Left forelimb (tissue), 1 donor: ENCODE measurements at places on chromosomes 12 and 14.

DNA sequence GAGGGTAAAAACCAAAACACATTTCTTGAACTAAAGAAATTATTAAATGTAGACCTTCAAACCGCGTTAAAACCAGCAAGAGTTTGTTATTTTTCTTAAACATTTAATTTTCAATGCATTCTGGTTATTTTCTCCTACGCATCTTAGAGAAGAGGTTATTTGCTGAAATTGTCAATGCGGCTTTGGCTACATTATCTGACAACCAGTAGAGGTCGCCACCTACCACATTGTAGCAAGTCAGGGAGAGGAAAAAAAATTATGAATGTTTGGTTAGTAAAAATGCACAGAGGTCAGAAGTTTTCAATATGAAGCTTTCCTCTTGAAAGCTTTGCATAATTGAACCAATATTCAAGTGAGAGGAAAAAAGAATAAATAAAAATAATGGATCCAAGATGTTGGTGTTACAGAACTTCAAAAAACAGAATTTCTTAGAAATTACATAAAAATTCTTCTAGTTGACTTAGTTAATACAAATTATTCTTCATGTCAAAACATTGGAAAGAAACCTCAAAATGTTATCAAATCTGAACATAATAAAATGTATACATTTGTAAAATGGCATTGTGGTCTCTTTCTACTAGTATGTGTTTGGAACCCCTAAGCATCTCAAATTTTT, 159.4 kb upstream of the TMTC2 start:
- no peak for DNase-seq

DNA sequence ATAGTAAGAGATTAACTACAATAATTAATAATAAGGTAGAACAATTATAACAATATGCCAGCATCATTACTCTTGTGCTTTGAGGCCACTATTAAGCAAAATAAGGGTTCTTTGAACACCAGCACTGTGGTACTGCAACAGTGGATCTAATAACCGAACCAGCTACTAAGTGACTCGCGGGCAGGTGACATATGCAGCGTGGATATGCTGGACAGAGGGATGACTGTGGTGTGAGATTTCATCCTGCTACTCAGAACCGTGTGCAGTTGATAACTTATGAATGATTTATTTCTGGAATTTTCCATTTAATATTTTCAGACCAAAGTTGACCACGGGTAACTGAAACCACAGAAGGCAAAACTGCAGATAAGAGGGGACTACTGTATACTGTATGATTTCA, 34.4 kb downstream of the BMAL2 start:
- DNase-seq, result no peak

- no peak for DNase-seq
Observed at GRCh38 chr12:53726946-53727309, 324 bp downstream of the CALCOCO1 start.

DNA sequence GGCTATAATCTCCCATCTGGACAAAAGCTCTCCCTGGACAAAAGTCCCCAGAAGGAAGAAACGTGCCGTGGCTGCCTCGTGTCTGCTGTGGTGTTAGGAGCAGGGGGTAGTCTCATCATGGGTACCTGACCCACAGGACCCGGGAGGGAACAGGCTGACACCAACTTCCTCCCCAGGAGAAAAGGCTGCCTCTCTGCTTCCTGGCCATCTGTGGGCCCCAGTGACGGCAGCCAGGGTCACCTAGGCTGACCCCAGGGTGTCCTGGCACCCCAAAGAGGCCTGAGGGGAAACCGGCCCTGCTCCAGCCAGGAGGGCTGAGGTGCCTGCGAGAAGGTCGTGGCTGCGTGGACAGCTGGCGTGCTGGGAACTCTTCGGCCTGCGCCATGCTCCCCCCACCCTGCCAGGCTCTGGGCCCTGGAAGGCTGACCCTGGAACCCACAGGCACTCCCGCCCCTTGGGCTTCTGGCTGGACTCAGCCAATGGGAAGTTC, 133.9 kb downstream of the RFLNA start:
- DNase-seq, result no peak

DNA sequence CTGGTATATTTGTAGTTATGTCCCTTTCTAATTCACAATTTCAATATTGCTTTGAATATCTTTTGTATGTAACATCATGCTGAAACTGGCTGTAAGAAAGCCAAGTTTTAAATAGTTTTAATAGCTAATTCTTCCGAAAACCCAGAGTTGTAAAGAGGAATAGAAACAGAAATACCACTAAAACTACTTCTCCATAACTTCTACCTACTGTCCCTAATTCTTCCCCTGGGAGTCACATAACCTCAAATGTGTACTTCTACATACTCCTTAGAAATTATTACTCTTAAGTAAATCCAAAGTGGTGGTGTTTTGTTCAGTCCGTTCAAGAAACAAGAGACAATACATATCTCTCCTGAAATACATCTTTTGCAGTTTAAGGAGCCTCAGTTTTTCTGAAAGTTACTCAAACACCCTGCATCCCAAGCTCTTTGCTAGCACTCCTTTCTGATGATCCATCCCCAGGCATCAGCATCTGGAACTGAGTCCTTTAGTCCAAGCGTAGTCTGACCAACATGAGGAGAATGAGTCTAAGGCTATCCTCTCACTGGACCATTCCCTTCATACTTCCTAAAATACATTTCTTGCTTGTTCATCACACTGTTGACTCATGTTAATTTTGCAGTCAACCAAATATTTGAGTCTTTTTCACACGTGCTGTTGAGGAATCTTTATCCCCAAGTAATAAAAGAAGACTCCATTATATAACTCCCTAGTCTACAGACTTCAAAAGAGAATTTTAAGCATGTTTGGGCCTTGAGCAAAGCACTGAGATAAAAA, 214.3 kb upstream of the NUDT4 start:
- DNase-seq, result no peak

DNA sequence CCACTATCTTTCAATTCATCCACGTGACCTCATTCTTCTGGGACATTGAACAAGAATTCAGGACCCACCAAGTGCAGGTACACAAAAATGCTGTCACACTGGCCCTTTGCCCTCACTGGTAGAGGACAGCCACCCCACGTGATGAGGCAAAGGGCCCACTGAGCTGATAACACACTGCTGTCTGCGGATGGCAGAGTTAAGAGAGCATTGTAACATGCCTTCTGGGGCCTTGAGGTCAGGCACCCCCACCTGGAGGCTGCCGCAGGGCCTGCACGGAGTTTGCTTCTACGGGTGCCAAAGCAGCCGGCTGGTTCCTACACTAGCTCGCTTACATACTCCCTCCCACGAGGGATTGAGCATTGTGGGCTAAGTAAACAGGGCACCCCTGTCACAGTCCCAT, 101.0 kb downstream of the LRIG3 start:
- no peak for DNase-seq

- no peak for DNase-seq
Observed at GRCh38 chr14:83058068-83058467, 1524.4 kb upstream of the SEL1L start.

DNA sequence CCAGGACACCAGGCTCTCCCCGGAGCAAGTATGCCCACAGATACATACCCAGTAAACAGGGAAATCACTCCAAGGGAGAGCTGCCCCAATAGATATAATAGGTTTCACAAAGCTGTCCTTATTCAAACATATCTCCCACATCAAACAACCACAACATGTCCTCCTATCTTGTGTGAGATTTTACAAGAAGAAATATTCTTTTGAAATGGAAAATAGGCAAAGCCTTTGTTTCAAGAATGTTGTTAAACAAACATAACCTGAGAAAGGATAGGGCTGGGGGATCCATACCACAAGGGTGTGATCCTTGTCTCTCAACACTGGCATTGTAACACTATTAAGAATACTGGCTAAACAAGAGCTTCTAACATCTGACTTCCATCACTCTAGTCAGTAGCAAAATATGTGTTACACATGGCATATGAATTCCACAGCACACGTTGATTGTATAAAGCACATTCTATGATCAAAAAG, 32.9 kb downstream of the LGR5 start:
- DNase-seq, result no peak

DNA sequence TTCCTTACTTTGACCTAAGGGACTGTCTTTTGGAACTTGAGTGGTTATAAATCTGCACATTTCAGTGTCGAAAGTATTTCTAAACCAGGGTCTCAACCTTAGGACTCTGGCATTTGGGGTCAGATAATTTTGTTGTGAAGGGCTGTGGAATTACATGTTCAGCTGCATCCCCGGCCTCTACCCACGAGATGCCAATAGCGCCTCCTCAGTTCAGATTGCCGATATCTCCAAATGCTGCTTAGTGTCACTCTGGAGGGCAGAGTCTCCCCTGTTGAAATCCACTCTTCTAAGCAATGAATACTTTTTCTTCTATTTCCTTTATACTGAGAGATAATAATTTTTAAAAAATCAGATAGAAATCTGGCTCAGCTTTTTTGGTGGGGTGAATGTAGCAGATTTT, 379.4 kb upstream of the RGS6 start:
- DNase-seq, result no peak

GRCh38 chr12:49882248-49882850, 21.4 kb downstream of the FAIM2 start:
- no peak for DNase-seq

DNA sequence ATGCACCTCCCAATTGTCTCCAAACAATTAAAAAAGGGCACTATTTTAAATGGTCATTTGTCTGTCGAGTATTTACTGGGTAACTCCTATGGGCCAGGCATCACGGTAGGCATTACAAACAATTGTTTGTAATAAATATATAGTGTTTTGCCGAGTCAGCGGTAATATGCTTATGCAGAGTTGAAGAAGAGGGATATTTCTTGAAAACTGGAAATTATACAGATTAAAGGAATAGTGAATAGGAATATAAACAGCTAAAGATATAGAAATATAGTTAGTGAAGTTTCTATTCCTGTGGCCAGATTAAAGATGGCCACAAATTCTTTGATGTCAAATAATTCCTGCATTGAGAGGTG, 13.5 kb upstream of the CRADD start:
- no peak for DNase-seq

- no peak for DNase-seq
Observed at GRCh38 chr14:66496188-66496807, 10.1 kb downstream of the CCDC196 start.

- no peak for DNase-seq
Observed at GRCh38 chr12:38544330-38545066, 227.9 kb downstream of the ALG10B start.

- no peak for DNase-seq
Observed at GRCh38 chr14:61568572-61569011, 126.7 kb upstream of the HIF1A start.

DNA sequence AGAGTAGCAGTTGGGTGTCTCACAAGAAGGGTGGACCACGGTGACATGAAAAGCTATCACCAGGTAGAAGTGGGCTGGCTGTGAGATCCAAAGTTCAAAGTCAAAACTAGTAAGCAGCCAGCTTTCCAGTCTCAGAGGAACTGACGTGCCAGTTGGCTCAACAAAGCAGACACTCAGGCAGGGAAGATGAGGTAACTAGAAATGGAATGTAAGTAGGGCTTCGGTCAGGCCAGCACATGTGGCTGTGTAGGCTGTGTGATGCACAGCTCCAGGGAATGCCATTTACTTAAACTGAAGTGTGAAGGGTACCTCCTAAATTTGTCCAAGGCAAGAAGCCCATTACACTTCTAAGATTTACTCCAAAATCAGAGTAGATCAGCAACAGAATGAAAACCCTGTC, 43.6 kb downstream of the PTPRR start:
- no peak for DNase-seq

GRCh38 chr12:117967512-117967911, 1.3 kb downstream of the KSR2 start:
- DNase-seq, result no peak

GRCh38 chr12:107449891-107450290, 235.7 kb upstream of the PWP1 start:
- no peak for DNase-seq

DNA sequence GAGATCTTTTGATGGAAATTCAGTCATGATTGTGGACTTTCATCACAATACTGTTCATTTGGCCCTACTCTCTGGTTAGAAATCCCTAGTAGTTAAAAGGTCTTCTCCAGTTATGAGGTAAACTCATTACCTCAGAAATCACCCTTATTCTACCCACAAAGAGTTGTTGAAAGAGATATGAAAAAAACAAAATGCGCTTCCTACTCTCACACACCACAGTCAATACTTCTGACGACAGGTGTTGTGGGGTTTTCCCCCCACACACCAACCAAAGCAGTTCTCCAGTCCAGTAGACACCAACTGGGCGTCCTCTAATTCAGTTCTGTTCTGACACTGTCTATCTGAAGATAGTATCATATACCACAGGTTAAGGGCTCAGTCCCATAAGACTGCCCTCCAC, 54.9 kb downstream of the TRMT5 start:
- DNase-seq, result no peak

GRCh38 chr14:79730953-79731352, 480.4 kb downstream of the DIO2 start:
- no peak for DNase-seq

- DNase-seq, result no peak
Observed at GRCh38 chr14:60599727-60600126, 49.5 kb downstream of the SIX1 start.

GRCh38 chr14:50926851-50927386, 17.4 kb downstream of the PYGL start:
- no peak for DNase-seq

DNA sequence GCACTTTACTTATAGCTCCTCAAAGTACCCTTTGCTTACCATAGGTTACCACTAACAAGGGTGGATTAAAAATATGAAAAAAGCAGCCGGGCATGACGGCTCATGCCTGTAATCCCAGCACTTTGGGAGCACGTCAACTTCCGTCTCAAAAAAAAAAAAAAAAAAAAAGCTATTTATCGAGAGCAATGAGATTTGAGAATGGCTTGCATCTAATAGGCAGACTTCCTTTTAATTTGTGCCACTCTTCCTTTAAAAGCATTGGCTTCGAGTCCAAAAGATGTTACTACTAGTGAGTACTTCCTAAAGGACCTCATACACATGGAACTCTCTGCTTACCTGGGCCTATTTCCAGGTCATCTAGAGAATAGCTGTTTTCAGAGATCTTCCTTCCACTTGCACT, 38.5 kb upstream of the CERS5 start:
- no peak for DNase-seq

DNA sequence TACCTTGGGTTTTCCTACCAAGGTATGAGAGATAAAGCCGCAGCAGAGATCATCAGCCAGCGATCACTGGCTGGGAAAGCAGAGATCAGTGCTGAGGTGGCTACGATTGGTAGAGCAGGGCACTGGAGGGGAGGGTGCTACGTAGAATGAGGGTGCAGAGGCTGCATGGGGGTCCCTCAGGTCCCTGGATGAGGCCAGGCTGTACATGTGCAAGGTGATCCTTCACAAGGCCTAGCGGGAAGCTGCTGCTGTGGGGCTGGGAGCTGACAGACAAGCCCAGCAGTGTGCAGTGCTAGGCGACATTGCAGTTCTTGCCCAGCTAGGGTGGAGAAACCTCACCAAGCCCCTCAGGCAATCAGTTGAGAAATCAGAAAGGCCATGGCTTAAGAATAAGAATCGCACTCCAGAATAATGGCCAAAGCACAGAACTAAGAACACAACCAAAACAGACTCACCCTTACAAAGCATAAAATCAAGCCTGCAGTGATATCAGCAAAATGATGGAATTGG, 37.2 kb upstream of the GPR132 start:
- no peak for DNase-seq

GRCh38 chr14:91482263-91483013, 27.7 kb downstream of the PPP4R3A start:
- DNase-seq, result no peak

- DNase-seq, result no peak
Observed at GRCh38 chr14:58824796-58825195, 187.0 kb downstream of the DACT1 start.
